ENCODE measurements at places on chromosomes 7 and 10.

DNA sequence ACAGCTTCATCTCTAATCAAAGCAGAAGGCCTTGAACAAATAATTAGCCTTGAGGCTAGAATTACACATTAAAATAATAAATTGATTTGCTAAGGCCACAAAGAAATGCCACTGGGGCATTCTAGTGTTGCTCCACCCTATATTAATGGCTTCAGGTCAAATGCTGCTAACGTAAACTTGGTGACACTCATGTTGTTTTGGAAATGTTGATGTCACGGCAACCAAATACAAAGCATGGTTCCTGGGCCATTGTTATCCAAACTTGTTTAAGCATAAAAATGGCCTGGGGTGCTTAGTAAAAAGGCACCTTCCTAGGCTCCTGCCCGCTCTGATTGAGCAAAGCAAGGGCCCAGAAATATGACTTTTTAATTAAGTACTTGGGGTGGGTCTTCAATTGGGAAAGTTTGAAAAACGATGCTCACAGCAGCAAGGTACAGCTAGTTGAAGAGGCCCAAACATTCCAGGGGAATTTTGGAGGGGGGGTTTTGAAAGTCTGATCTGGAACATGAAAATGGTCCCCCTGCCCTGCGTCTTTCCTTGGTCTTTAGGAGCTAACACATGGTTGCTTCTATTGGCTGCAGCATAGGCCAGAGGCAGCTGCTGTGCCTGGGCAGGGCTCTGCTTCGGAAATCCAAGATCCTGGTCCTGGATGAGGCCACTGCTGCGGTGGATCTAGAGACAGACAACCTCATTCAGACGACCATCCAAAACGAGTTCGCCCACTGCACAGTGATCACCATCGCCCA lies 67.8 kb downstream of the ABCC2 start:
- no peak for DNase-seq

DNA sequence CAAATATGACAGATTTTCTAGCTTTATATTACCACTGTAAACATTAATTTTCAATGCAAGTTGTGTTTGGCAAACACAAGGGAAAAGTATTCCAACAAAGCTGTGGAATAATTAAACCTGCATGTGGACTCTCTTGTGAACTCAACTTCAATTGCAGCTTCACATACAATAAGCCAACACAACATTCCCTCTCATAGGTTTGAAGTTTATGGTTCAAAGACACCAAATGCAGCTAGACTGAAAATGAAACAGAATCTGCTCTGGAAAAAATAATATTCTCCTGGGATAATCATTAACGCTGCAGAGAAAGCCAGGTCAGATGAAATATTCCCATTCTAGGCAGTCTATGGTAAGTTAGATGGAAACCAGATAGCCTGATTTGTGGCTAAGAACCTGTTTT lies 105.8 kb upstream of the VIPR2 start:
- DNase-seq = no peak

DNA sequence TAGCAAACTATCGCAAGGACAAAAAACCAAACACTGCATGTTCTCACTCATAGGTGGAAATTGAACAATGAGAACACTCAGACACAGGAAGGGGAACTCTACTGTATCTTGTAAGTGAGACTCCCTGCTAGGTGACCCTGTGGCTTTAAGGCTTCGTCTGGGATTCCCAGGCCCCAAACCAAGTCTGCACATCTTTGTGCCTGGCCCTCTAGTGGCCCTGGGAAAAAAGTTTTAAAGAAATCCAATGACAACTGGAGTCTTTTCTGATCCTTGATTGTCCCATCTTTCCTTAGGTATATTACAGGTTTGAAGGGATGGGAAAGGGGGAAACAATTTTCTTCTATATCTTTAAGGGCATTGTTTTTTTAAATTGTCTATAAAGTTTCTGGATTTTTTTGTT lies 10.6 kb upstream of the LIPM start:
- no peak for DNase-seq

GRCh38 chr10:100728928-100729861 lies 16.2 kb upstream of the PAX2 start:
- DNase-seq = no peak

- DNase-seq = no peak
Observed at GRCh38 chr10:94133239-94133638, 139.5 kb downstream of the PLCE1 start.

DNA sequence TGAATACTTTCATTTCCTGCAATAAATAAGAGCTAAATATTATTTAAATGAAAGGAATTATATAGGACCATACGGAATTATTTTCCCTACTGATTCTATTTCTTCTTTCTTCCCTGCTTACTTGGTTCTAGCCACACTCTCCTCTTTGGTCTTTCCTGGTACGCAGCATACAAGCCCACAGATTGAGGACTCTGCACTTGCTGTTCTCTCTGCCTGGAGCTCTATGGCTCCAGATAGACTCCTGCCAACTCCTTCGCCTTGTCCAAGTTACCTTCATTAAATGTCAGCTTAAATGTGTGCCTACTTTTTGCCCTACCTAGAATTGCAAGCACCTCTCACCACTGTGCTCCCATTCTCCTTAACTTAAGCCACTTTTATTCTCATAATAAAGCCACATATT lies 203.4 kb downstream of the MDFIC start:
- DNase-seq = no peak

DNA sequence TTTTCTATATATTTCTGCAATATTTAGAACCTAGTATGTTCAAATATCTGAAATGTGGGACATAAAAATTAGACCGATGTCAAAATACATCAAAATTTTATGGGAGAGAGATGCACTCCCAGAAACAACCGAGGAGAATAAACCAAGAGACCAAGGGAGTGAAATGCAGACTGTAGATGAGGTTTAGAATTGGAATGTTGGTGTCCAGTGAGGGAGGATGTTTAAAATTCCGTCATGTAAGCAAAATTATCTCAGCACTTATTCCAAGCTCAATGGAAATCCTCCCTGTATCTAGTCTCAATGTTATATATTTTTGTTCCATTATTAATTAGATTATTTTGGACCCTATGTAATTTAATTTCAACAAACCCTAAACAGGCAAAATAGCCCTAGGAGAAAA lies 61.9 kb upstream of the MAGI2 start:
- no peak for DNase-seq

DNA sequence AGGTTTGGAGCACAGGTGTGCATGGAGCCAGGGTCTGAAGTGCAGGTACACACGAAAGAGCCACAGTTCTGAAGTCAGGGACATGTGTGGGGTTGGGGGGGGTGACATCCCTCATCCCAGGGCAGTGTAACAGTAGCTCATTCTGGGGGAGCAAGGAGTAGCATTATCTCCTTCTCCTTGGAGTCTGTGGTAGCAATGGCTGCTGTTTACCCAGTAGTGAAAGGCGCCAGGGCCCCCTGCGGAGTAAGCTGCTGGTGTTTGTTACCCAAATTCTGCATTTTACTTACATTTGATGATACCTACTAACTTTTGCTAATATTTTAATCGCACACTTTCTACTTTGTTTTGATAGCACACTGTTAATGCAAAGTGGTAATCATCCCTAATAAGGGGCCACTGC lies 665.5 kb downstream of the GATA3 start:
- no peak for DNase-seq

GRCh38 chr10:97333351-97333600 lies 1.3 kb downstream of the FRAT2 start:
- no peak for DNase-seq

- DNase-seq = no peak
Observed at GRCh38 chr7:104272767-104273384, 55.5 kb upstream of the LHFPL3 start.

DNA sequence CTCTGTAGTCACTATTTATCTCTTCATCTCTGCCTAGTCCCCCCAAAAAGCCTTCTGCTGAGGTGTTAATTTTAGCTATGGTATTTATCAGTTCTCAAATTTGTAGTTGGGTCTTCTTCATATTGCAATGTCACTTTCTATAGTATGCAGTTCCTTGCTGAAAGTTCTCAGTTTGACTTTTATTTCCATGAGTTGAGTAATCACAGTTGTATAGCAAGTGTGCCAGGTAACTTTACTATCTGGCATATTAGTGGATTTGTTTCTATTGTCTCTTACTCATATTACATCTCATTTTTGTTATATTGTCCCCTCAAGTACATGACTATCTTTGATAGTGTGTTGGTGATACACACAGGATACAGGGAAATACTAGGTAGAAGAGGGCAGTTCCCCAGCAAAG lies 152.8 kb downstream of the CUBN start:
- DNase-seq = no peak

Data from stimulated activated CD8-positive, alpha-beta memory T cell treated with anti-CD3 and anti-CD28 coated beads, Interleukin-15, amount 100 ng/mL, for 4 hours (primary cell).